ENCODE measurements at places on chromosomes 2 and 18. TPM values are rescaled to one million over a fixed set of nuclear protein-coding genes. Genes with fewer than 3 reads are reported as not detected.
A peak's percentile ranks its signal among the peaks of the same experiment; 100 is the strongest.

GRCh38 chr2:18856765-18857164, 267.4 kb upstream of the NT5C1B start:
- DNase-seq, result no peak
- H3K4me1 ChIP-seq, result no peaks in the 10 kb centered on the region
- no peak overlapping the region for H3K4me3 ChIP-seq
- no peak overlapping the region for H3K27ac ChIP-seq

DNA sequence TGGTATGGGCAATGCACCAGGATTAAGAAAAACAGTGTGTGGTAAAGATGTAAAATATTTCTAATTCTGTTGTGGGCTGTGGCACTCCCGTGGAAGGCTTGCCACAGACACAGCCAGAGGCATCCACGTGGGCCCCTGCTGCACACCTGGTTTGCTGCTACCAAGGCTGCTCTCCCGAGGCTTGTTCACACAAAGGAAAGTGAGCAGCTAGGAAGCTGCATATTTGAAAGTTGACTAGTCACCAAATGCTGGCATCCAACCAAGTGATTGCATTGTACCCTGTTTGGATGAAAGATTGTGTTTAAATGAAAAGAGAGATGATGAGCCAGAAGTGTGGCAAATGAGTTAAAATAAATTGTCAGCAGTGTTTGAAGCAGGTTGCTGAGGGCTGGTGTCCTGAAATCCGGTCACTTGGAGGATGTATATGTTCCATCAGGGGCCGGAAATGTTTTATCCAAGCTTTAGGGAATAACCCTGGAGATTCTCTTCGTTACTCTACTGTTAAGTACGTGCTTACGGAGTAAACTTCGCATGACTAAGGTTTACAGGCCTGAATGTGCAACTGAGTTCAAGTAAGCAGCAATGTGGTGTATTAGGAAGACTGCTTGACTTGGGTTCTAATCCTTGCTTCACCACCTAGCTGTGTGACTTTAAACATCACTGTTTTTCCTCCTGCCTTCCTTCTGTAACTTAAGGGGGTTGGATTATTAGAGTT, 86.1 kb downstream of the MSH2 start:
- no peak overlapping the region for H3K4me3 ChIP-seq
- no peak overlapping the region for H3K27ac ChIP-seq
- H3K4me1 ChIP-seq, result no peaks in the 10 kb centered on the region
- no peak for DNase-seq

GRCh38 chr2:159445307-159445706, 158.8 kb upstream of the WDSUB1 start:
- no peak for DNase-seq
- peaks cover 68% of the 10 kb centered on the region for H3K36me3 ChIP-seq
- H3K4me1 ChIP-seq, result no peaks in the 10 kb centered on the region
- no peaks in the 10 kb centered on the region for H3K27me3 ChIP-seq

- no peaks in the 10 kb centered on the region for H3K4me1 ChIP-seq
- H3K36me3 ChIP-seq, result no peaks in the 10 kb centered on the region
- no peak for DNase-seq
- H3K27me3 ChIP-seq, result no peaks in the 10 kb centered on the region
Measured at GRCh38 chr2:235238537-235238936, 255.3 kb upstream of the AGAP1 start.

DNA sequence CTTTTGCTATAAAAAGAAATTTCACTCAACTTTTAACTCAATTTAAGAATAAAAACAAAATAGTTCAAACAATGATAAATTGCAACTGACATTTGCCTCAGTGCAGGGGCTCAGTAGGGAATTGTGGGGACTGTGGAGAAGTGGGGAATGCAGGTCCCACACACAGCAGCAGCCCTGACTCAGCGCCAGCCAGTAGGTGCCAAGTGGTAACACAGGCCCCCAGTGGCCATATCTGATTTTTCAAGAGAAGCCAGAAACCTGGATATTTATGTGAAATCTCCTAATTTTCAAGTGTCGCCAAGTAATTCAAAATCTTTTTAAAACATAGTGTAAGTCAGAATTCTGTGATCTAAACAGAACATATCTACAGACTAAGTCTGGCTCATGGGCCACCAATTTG, 186.3 kb downstream of the EN1 start:
- H3K36me3 ChIP-seq, result no peaks in the 10 kb centered on the region
- DNase-seq, result no peak
- H3K27ac ChIP-seq, result no peak overlapping the region
- no peaks in the 10 kb centered on the region for H3K4me1 ChIP-seq
- H3K4me3 ChIP-seq, result no peak overlapping the region

DNA sequence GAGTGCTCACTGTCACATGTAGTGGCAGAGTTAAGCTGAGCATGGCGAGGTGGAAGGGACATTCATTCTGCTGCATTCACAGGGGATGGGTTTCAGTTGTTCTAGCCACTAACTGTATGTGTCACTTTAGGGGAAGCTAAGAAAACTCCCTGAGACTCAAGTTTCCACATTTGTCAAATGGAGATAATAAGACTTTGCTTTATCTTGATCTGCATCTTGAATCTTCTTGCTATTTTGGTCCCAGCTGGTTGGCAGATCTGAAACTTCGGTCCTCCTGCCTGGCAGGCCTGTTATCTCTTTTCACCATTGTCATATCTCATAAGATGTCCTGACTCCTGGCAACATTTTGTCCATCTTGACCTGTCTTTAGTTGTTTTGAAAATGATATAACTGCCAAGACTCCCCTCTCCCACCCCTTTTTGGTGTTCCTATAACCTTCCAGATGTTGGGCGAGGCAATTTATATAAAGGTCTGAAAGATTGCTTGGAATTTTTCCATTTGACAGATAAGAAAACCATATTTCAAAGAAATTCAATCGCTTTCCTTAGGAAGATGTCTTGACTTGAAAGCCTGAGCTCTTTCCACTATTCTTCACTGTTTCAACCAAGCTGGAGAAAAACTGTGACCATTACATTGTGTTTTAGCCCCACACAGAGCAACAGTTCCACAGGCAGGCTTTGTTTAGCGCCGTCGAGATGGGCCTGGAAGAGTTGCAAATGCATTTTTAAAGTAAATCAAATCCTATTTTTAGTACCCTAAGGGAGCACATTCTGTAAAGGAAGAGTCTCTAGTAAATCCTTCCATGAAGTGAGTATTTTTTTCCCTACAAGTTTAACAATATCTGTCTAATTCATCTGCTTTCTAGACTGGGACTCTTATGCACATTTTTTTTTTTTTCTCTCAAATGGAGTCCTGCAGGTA, 33.4 kb downstream of the MYCN start:
- DNase-seq, result no peak
- no peak overlapping the region for H3K27ac ChIP-seq
- no peaks in the 10 kb centered on the region for H3K4me1 ChIP-seq
- H3K4me3 ChIP-seq, result no peak overlapping the region
- H3K27me3 ChIP-seq, result no peaks in the 10 kb centered on the region
- H3K36me3 ChIP-seq, result no peaks in the 10 kb centered on the region

GRCh38 chr18:31510319-31510718, 12.3 kb downstream of the DSG2 start:
- H3K4me3 ChIP-seq, result no peak overlapping the region
- no peaks in the 10 kb centered on the region for H3K27me3 ChIP-seq
- no peaks in the 10 kb centered on the region for H3K4me1 ChIP-seq
- no peaks in the 10 kb centered on the region for H3K36me3 ChIP-seq
- DNase-seq, result no peak
- no peak overlapping the region for H3K27ac ChIP-seq

DNA sequence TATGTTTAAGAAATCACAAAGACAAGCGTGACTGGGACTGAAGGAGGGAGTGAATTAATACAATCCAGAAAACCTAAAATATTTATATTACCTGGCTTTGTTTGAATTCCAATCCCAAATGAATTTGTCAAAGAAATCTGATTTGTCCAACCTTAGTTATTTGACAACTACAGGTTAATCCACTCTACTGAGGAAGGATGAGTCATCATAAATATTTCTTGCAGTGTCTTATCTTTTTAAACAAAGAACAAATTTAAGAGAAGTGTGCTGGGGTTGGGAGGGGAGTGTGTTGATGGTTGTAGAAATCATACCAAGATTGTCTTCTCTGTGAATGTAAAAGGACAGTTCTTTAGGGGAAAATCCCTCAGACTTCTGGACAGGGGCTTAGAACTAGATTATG, 1106.3 kb upstream of the SLC39A10 start:
- no peak for DNase-seq
- H3K36me3 ChIP-seq, result no peaks in the 10 kb centered on the region
- no peaks in the 10 kb centered on the region for H3K27me3 ChIP-seq
- no peak overlapping the region for H3K4me3 ChIP-seq
- H3K4me1 ChIP-seq, result no peaks in the 10 kb centered on the region

- H3K27me3 ChIP-seq, result no peaks in the 10 kb centered on the region
- H3K4me1 ChIP-seq, result no peaks in the 10 kb centered on the region
- H3K27ac ChIP-seq, result no peak overlapping the region
- no peaks in the 10 kb centered on the region for H3K36me3 ChIP-seq
- no peak for DNase-seq
- H3K4me3 ChIP-seq, result no peak overlapping the region
Measured at GRCh38 chr2:152284398-152284797, 50.6 kb upstream of the FMNL2 start.

GRCh38 chr18:72325307-72325706, 218.8 kb downstream of the CBLN2 start:
- no peak overlapping the region for H3K27ac ChIP-seq
- H3K36me3 ChIP-seq, result no peaks in the 10 kb centered on the region
- DNase-seq, result no peak
- H3K4me1 ChIP-seq, result no peaks in the 10 kb centered on the region
- no peak overlapping the region for H3K4me3 ChIP-seq

DNA sequence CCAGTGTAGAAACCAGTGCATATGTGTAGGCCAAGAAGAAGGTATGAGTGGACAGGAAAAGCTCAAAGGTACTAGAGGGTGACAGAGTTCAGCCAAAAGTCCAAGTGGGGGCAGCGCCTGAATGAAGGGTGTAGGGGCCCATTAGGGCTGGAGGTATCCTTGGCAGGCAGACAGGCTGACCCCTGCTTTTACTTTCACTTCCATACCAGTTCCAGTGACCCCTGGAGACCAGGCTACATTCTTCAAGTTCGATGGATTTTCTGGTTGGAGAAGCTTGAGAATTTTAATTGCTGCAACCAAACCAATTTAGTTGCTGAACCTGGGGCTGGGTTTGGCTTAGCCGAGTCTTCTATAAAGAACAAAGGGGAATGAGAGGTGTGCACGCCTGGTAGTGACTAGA, 42.3 kb upstream of the MRPL33 start:
- H3K27ac ChIP-seq, result no peak overlapping the region
- H3K4me1 ChIP-seq, result peaks cover 11% of the 10 kb centered on the region
- H3K4me3 ChIP-seq, result no peak overlapping the region
- no peaks in the 10 kb centered on the region for H3K36me3 ChIP-seq

DNA sequence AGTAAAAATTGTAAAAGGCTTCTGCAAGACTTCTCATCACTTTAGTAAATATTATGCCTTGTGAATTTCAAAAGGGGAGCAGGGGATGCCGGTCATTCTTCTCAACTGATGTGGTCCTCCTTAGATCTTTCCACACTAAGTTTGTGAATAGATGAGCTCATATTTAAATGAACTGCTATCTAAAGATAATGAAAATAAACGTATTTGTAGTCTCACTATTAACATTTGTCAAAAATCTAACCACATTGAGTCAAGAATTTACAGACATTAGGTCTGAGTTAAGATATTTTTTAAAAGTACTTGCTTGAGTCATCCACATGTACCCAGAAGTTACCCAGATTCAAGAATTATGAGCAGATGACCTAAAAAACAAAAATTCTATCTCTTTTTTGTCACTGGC, 6.5 kb downstream of the PRPF40A start:
- no peak overlapping the region for H3K27ac ChIP-seq
- H3K4me3 ChIP-seq, result no peak overlapping the region
- peaks cover 68% of the 10 kb centered on the region for H3K36me3 ChIP-seq
- no peak for DNase-seq
- H3K4me1 ChIP-seq, result no peaks in the 10 kb centered on the region
- no peaks in the 10 kb centered on the region for H3K27me3 ChIP-seq

DNA sequence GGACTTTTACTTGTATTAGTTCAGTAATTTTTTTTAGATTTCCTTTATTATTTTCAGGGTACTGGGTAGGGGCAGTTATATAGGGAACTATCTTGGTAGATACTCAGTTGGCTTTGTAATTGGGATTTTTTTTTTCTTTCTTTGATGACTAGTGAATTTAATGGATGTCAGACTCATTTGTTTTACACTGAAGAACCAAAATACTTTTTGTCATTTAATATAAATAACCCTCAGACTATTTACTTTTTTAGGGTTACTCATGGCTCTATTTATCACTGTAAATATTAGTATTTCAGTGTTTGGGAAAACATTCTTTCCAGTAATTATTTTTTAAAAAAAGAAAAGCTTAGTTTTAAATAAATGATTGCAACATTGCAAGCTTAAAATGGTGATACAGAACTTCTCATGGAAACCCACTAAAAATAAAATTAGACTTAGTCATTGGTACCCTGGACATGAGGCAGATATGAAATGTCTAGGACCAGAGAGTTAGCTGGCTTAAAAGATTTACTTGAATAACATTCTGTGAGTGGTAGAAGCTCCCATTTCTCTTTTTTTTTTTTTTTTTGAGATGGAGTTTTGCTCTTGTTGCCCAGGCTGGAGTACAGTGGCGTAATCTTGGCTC, 74.4 kb upstream of the CYP20A1 start:
- no peak overlapping the region for H3K4me3 ChIP-seq
- no peak overlapping the region for H3K27ac ChIP-seq
- H3K4me1 ChIP-seq, result no peaks in the 10 kb centered on the region

- peak; percentile 32 for DNase-seq
- H3K4me1 ChIP-seq, result no peaks in the 10 kb centered on the region
- no peak overlapping the region for H3K4me3 ChIP-seq
Measured at GRCh38 chr2:147937744-147938349, 82.7 kb downstream of the ORC4 start.

DNA sequence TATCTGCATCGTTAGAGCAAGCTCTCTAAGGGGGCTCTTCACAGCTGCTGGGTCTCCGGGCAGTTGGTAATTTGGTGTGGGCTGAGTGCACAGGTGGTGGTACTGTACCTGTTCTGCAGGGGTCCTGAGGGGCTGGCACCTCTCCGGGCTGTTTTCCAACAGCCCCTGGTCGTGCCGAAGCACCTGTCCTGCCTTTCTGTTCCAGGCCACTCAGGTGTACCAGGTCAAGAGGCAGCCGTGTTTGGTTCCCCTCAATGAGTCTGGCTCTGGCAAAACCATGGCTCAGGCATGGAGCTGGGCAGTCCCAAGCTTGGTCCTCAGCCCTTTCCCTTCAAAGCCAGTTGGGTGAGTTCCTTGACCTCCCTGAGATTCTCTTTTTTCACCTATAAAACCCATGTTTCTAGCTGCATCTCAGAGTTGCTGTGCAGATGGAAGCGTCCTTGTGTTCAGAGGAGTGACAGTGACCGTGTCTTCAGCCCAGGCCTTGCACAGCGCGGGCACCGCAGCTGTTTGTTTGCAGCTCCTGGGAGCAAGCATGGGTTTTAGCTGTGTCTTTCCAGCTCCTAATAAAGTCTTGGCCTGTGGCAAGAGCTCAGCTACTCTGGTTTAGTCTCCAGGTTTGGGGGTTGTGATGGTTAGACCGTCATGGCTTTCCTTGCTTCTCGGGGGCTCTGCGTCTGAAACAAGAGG, 110.9 kb downstream of the GLI2 start:
- H3K4me3 ChIP-seq, result no peak overlapping the region
- H3K27me3 ChIP-seq, result no peaks in the 10 kb centered on the region
- DNase-seq, result no peak
- H3K36me3 ChIP-seq, result no peaks in the 10 kb centered on the region
- no peaks in the 10 kb centered on the region for H3K4me1 ChIP-seq

GAD1 gene
- not detected for polyA plus RNA-seq

IL1RL2 gene
- polyA plus RNA-seq, result 0.07 TPM

ACP1 gene
- 77.0 TPM for polyA plus RNA-seq

TDRD15 gene
- not detected for polyA plus RNA-seq

CNNM4 gene
- 2.6 TPM for polyA plus RNA-seq

POTEC gene
- not detected for polyA plus RNA-seq

SERPINB13 gene
- not detected for polyA plus RNA-seq

MALL gene
- not detected for polyA plus RNA-seq

ARHGAP25 gene
- 56.8 TPM for polyA plus RNA-seq

IL1F10 gene
- not detected for polyA plus RNA-seq
